Transverse colon (tissue), 4 donors: ENCODE measurements at places on chromosomes 5 and 9. TPM values are rescaled to one million over a fixed set of nuclear protein-coding genes. Genes with fewer than 3 reads are reported as not detected.

The DNAH5 gene
- total RNA-seq = 0.20 TPM

DNA sequence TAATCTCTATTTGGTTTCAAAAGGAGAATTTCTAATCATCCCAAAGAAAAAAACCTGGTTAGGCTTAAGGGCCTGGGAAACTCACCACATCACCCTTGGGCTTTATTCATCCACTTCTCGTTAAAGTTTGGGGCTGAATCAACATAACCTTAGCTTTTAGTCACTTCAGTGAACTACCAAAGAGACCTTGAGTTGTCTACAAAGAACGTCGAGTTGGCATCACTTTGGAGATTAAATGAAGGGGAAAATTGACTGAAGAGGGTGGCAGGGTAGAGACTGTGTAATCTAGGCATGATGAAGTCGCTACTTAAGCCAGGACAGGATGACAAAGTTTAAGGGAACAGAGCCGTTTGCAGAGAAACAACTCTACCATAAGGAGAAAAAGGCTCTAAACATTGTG, 341.4 kb downstream of the RAB3C start:
- DNase-seq = no peak

GRCh38 chr5:96094904-96095303, 133.3 kb upstream of the ELL2 start:
- DNase-seq = no peak

The ADCY2 gene
- 3.0 TPM for total RNA-seq

- DNase-seq = no peak
Measured at GRCh38 chr9:6924149-6924548, 166.4 kb downstream of the KDM4C start.

- DNase-seq = no peak
Measured at GRCh38 chr5:141298376-141298775, 5.5 kb downstream of the SLC25A2 start.

The CANX gene
- 297 TPM for total RNA-seq

The TLX3 gene
- total RNA-seq = not detected

- no peak for DNase-seq
Measured at GRCh38 chr9:93871286-93871685, 83.9 kb downstream of the BARX1 start.

The ITGA2 gene
- 1.5 TPM for total RNA-seq

DNA sequence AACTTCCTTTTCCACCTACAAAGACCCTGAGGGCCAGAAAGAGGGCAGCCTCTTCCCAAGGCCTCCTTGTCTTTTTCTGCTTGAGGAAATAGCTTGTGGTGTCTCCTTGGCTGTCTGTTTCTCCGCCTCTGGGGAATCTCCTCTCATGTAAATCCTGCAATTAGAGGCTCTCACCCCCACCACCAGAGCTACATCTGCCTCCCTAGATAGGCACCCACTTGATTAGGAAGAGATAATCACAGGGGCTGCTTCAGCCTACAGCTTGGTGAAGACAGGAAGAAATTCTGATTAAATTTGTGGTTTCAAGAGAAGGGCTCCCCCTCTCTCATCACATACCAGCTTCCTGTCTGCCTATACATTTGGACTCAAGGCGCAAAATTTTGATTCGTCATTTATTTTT, 75.6 kb downstream of the TLR4 start:
- no peak for DNase-seq

- no peak for DNase-seq
Measured at GRCh38 chr5:62499756-62500155, 78.9 kb upstream of the LRRC70 start.
